ENCODE measurements at places on chromosomes 11 and 22.

GRCh38 chr22:39170825-39171622, 18.5 kb upstream of the CBX7 start:
- DNase-seq, result peak; percentile 67

GRCh38 chr11:10373340-10373739, 68.5 kb downstream of the ADM start:
- DNase-seq, result peak; percentile 4

DNA sequence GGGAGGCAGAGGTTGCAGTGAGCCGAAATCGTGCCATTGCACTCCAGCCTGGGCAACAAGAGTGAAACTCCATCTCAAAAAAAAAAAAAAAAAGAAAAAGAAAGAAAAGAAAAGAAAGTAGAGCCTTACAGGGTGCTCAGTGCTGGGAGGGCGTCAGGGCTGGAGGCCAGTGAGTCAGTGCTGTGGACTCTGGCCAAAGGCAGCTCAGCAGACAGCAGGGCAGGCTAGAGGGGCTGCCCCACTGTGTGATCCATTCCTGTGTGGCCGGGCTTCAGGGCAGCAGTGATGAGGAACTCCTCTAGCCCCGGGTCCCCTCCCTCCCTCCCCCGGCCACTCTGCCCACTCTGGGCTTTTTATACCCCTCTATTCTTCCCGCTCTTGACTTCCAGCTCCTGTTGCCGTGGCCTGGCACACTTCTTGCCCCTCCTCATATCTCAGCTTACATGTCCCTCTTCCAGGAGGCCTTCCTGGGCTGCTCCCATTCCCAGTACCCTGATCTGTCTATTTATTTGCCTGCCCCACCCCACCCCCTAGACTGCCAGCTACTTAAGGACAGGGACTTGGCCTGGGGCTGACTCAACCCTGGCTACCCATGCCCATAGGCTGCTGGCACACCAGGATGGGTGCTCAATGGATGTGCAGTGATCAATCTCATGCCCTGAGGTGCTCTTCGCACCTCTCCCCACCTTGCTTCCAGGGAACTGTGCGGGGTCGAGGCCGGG, 10.1 kb downstream of the SYT12 start:
- DNase-seq, result no peak

DNA sequence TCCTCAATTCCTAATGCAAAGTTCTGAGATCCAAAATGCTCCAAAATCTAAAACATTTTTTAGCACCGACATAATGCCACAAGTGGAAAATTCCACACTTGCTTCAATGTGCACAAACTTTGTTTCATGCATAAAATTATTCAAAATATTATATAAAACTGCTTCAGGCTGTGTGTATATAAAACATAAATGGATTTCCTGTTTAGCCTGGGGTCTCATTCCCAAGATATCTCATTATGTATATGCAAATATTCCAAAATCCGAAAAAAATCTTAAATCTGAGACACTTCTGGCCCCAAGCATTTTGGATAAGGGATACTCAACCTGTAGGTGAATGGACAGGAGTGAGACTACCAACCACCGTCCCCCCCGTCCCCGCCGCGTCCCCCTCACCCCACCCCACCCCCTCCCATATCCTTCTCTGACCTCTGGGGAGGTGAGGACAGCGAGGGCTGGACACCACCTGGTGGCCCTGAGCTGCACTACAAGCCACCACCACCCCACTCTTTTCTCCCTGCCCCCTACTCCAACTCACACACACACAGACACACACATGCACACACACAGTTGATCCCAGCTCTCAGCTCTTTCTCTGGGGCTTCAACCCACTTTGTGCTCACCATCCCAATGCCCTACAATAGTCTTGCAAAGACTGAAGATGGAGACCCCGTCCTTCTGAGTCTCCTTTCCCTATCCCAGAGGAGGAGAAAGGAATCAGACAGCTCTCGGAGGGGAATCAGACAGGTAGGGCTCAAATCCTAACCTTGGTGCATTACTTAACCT, 101.0 kb downstream of the PDE2A start:
- DNase-seq, result no peak

- no peak for DNase-seq
Observed at GRCh38 chr11:90699791-90700400, 477.0 kb upstream of the CHORDC1 start.

GRCh38 chr11:108592591-108593213, 866 bp downstream of the EXPH5 start:
- DNase-seq, result peak; percentile 9

GRCh38 chr22:41915786-41916493, 1.1 kb upstream of the SHISA8 start:
- DNase-seq, result no peak

- no peak for DNase-seq
Observed at GRCh38 chr11:114925591-114925990, 247.3 kb downstream of the NXPE2 start.

GRCh38 chr11:79421820-79422219, 19.0 kb downstream of the TENM4 start:
- DNase-seq, result no peak

- DNase-seq, result no peak
Observed at GRCh38 chr22:35124691-35125219, 58.8 kb downstream of the ISX start.

DNA sequence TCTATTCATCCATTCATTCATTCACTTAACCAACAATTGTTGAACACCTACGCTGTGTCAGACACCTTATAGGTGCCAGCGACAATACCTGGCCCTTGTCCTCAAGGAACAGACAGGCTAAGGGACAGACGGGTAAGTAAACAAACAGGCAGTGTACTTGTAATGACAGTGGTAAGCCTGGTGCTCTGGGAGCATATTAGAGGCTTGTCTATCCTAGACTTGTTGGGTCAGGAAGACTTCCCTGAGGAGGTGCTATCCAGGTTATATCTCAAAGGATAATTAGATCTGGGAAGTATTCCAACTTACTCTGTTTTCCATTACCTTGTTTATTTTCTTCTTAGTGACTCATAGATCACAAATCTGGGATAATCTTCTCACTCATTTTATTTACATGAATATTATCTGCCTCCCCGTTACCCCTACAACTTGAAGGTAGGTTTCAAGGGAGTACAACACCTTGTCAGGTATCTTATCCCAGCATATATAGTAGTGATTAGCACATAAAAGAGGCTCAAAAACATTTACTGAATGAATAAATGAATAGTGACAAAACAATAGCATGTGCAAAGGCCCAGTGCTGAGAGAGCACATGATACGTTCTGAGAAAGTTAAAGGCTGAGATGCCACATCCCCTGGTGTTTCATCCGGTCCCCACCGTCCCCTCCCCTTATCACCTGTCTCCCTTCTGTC, 75.3 kb upstream of the NCAM1 start:
- DNase-seq, result peak; percentile 44

GRCh38 chr11:28963187-28963586, 855.0 kb downstream of the METTL15 start:
- no peak for DNase-seq

- DNase-seq, result no peak
Observed at GRCh38 chr22:23684026-23684425, 6.8 kb upstream of the RGL4 start.

GRCh38 chr11:92024788-92025187, 199.8 kb upstream of the FAT3 start:
- no peak for DNase-seq

DNA sequence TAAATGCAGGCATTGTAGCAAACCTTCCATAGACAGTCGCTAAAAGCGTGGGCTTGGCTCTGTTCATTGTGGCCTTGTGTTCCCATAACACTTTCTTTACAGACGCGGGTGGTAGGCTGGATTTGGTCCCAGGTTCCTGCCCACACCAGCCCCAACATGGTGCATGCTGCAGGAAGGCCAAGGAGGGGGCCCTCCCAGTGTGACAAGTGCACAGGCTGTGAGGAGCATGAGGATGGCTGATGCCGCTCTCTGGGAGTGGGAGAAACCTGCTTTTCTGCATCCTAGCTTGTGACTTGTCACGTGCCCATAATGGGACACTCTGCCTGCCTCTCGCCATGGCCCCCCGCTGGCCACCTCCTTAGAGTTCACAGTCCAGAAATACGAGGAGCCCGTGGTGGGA, 161.8 kb upstream of the B3GAT1 start:
- no peak for DNase-seq

DNA sequence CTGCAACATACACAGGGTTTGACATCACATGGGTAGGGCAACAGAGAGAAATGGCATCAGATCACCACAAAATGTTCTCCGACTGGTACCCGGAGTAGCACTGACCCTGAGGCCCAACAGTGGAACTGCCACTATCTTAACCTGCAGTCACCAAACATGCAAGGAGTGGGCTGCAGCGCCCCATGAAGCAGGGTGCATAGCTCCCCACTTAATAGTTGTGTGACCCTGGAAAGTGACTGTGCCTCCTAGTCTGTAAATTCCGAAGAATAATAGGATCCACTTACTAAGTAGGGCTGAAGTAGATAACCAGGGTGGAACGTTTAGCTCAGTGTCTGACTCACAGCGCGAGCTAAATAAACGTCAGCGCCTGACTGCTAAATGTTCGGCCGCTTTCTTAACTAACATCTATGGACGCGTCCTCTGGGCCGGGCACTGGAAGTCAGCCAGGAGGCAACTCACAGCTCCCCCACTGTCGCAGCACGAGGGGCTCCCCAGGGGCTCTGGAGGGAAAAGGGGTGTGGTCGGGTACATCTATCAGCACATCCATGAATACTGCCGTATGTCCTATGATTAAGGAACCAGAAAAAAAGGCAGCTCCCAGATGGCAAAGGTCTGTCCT, 777 bp downstream of the LTO1 start:
- DNase-seq, result peak; percentile 95

DNA sequence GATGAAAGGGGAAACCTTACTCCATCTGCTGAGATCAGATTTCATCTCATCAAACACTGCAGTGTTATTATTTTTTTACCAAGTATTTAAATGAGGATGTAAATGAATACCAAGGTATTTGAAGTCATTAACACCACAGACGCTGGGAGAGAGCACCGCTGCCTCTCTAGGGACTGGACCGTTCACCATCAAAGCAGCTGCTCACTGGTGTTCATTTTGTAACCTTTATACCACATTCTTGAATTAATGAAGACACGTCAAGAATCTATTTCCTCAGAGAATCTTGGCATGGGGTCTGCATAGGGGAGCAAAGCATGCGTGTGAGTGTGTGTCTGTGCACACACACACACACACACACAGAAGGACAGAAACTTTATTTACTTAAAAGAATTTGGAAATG, 15.6 kb downstream of the SIAE start:
- peak; percentile 90 for DNase-seq

- DNase-seq, result no peak
Observed at GRCh38 chr11:80309301-80309700, 868.5 kb upstream of the TENM4 start.

DNA sequence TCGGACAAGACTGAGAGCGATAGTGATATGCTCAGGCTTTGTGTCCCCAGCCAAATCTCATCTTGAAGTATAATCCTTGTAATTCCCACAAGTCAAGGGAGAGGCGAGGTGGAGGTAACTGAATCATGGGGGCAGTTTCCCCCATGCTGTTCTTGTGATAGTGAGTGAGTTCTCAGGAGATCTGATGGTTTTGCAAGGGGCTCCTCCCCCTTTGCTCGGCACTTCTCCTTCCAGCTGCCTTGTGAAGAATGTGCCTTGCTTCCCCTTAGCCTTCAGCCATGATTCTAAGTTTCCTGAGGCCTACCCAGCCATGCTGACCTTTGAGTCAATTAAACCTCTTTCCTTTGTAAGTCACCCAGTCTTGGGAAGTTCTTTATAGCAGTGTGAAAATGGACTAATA, 7.5 kb upstream of the FOLR2 start:
- no peak for DNase-seq

DNA sequence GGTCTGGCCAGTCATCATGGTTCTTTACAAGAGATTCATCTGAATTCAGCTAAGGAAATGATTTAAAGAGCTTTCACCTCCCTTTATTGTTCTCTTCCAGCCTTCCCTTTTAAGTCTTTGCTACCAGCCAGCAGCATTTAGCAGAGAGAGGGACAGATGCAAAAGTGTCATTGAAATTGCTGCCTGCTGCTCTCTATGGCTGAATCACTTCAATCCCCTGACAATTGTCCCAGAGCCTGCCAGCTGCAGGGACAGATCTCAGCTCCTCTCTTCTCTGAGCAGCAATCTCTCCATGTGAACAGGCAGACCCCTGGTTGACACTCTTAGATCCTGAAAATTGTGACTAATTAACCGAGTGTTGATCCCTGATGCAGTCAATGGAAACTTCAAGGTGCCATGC, 816.9 kb upstream of the CCDC90B start:
- no peak for DNase-seq

GRCh38 chr11:94326947-94327346, 22.6 kb downstream of the IZUMO1R start:
- DNase-seq, result no peak

- DNase-seq, result peak; percentile 1
Observed at GRCh38 chr11:19573666-19574065, 139.0 kb upstream of the NAV2 start.

DNA sequence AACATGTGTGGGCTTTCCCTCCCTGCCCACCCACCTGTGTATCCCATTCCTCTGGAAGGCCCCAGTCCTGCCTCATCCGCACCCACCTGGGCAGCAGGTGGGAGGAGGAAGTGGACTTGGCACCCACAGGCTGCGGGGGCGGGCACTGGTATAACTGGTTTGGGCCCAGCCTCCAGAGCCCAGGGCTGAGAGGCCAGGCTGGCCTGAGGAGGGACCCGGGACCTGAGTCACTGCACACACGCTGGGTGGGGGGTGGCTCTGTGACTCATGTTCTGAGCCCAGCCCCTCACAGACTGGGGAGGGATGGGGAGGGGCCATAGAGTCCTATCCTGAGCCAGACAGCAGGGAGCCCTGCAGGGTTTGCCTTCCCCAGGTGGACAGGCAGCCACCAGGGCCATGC, 16.7 kb downstream of the PHLDA2 start:
- no peak for DNase-seq

- DNase-seq, result no peak
Observed at GRCh38 chr11:116478205-116478604, 294.6 kb downstream of the BUD13 start.

DNA sequence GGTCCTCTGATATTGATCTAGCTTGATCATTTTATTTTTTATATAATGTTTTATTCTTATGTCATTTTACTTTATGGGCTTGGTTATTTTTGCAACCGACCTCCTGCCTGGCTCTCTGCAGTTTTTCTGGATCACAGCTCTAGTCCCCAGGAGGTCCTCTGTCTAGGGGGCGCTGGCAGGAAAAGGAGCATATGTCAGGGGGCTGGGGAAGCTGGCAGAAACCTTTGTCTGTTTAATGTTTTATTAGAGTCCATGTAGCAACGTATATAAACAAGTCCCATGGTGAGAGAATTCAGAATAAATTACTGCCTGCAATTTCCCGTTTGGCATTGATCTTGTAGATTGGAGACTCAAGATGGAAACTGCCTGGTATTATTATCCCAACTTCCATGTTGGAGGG, 133.5 kb upstream of the ZBED5 start:
- DNase-seq, result no peak

- DNase-seq, result no peak
Observed at GRCh38 chr11:130391711-130392110, 36.7 kb downstream of the ADAMTS8 start.
